ENCODE measurements at places on chromosomes 4 and X.

GRCh38 chr4:8574796-8575370, 5.3 kb upstream of the GPR78 start:
- DNase-seq: no peak

DNA sequence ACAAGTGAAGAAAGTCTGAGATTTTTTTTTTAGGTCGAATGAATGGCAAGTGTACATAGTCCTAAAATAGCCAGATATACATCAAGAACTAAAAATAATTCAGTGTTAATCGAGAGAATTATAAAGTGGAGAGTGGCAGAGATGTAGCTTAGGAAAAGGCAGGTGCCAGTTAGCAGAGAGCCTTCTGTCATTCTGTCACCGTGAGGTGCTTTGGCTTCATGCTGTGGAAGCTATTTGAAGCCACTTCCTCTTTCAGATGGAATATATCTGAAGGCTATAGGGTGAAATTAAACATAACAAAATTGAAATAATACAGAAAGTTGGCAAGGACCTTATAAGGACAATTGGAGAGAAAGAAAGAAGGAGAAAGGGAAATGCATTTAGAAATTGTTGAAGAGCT, 756.3 kb downstream of the CCSER1 start:
- no peak for DNase-seq

- no peak for DNase-seq
These were observed 224.2 kb upstream of the EMCN start for GRCh38 chr4:100742045-100742444.

GRCh38 chr4:99403380-99404184, 31.6 kb downstream of the ADH7 start:
- DNase-seq: no peak

DNA sequence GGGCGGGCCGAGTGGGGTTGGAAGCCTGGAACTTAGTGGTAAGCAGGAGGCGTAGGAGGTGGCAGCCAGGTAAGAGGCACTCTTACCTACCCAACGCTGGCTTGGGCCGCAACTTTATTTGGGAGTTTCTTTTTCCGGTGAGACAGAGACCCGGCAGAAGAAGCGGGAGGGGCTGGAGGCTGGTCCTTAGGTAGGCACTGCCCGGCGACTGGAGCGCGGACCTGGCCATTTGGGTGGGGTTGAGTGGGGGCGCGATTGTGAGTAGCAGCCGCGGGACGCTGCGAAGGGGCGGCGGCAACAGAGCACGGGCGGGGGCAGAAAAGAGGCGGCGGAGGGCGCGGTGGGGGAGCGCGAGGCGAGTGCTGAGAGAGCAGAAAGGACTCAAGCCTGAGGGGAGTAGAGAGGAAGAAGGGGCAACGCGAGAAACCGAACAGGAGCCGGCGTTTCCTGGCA, 334 bp upstream of the POU4F2 start:
- no peak for DNase-seq

- DNase-seq: no peak
These were observed 612 bp downstream of the CPLX1 start for GRCh38 chr4:825063-825970.

DNA sequence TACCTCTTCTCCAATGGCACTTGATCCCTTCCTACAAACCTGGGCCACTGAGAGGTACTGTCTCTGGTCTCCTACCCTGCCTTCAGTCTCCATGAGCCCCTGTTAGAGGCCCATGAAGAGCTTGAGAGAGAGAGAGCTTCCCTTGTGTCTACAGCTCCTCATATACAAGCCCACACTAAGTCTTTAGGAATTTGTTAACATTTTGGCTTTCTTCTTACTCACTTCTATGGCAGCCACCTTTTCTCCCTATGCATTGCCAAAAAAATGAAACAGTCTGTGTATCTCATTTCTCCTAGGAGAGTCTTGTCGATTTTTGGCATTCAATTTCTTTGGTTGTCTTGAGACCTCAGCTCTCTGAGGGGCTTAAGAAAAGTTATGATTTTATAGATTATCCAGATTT, 90.9 kb upstream of the LNX1 start:
- no peak for DNase-seq

GRCh38 chr4:6126971-6127745, 73.2 kb downstream of the JAKMIP1 start:
- DNase-seq: no peak

DNA sequence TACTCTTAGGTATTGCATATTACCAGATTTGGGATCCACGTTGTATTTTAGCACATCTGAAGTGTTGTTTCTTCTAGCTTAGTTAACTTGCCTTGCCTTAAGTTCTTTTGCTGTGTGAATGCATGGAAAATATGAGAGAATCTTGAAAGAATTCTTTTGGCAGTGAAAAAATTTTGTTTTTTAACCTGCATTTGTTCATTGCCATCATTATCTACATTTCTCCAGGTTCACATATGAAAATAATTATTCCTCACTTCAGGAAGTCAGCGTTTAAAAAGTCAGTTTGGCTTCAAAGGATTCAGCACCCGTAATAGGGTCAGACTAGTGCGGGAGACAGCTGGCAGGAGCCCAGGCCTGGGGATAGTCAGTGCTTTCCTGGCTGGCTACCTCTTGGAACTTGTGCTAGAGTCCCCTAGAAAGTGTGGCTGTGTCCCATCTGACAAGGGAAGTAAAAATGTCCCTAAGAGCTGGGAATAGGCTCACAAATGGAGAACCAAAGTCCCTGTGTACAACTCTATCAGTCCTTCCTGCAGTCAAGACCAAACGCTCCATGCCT, 251.9 kb upstream of the KLF3 start:
- no peak for DNase-seq

DNA sequence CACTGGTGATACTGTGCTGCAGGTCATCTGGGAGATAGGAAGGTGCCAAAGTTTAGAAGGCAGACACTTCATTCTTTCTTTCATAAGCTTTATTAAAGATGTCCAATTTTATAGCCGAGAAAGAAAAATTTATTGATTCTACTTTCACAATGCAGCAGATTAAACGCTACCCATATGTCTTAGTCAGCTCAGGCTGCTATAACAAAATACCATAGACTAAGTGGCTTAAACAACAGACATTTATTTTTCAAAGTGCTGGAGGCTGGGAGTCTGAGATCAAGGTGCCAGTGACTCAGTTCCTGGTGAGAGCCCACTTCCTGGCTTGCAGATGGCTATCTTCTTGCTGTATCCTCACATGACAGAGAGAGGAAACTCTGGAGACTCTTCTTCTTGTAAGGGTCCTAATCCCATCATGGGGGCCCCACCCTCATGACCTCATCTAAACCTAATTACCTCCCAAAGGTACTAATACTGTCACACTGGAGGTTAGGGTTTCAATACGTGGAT, 33.4 kb upstream of the KLHL34 start:
- no peak for DNase-seq

DNA sequence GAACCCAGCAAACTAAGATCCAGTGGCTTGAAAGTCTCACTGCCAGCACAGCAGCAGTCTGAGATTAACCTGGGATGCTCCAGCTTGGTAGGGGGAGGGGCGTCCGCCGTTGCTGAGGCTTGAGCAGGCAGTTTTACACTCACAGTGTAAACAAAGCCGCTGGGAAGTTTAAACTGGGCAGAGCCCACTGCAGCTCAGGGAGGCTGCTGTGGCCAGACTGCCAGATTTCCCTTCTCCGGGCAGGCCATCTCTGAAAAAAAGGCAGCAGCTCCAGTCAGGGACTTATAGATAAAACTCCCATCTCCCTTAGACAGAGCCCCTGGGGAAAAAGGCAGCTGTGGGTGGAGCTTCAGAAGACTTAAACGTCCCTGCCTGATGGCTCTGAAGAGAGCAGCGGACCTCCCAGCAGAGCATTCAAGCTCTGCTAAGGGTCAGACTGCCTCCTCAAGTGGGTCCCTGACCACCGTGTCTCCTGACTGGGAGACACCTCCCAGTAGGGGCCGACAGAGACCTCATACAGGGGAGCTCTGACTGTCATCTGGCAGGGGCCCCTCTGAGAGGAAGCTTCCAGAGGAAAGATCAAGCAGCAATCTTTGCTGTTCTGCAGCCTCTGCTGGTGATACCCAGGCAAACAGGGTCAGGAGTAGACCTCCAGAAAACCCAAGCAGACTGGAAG, 45.1 kb upstream of the CDX4 start:
- no peak for DNase-seq

DNA sequence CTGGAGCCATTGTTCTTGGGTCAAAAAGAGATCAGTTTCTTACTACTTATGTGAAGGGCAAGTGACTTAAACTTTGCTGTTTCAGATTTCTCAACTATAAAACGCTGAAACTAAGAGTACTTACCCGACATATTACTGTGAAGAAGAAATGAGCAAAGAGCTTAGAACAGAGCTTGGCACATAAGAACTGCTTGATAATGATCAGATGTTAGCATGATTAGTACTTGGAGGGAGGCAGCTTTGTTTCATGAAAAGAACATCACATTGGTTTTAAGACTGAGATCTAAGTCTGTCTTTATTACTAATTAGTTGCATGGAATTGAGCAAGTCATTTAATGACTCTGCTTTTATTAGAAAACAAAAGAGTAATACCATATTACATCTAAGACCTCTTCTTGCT, 169.1 kb downstream of the ARHGAP24 start:
- no peak for DNase-seq

GRCh38 chrX:48558271-48558670, 16.0 kb upstream of the RBM3 start:
- DNase-seq: no peak
